ENCODE measurements at places on chromosomes 6 and 20.

GRCh38 chr20:39910536-39910935 is 778.5 kb downstream of the MAFB start:
- DNase-seq, result no peak

- DNase-seq, result no peak
Observed at GRCh38 chr6:167077241-167077932, 45.5 kb upstream of the CCR6 start.

DNA sequence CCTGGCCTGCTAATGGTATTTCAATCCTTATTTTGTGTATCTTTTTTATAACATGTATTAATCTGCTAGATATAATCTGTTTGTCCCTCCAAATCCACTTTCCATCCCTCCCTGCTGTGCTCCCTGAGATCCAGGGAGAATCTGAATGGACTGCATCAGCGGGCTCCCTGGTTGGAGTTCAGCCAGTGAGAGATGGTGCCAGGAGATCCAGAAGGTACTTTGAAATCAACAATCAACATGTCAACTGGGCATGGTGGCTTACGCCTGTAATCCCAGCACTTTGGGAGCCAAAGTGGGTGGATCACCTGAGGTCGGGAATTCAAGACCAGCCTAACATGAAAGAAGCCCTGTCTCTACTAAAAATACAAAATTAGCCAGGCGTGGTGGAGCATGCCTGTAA is 4.4 kb downstream of the ATF6B start:
- DNase-seq, result no peak

DNA sequence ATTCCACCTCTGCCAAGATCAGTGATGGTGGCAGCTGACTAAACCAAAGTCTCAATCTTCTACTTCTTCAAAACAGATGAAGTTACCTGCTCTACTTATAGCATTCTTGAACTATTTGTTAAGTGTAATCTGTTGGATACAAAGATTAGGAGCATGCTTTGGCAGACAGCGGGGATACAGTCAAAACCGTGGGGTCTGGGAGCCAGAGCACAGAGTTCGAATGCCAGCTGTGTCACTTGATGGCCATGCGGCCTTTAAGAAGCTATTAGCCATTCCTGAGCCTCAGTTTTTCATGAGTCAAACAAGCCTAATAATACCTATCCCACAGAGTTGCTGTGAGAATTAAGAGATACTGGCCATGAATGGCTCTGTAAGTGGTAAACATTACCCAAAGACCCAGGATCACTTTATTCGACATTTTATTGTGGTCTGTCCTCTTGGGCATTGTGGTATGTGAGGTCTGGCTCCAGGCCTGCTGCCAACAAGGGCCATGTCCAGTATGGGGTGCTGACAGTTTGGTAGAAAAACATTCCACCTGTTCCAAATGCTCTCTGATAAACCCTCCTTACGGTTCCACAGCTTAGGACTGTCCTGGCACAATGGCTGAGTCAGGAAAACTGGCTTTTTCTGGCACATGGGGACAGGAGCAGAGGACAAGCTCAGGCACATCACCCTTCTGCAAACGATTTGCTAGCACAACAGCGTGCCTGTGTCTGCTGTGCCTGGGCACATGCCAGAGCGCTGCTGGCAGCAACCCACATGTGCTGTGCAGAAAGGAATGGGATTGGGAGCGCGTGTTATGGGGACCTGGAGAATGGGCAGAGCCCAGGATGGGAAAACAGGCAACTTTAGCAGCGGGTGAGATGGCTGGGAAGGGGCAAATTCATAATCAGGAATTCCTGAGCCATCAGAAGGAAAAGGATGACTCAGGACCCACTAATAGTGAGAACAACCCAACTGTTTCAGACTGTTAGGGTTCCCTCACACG is 15.7 kb upstream of the FAM83C start:
- DNase-seq, result no peak

DNA sequence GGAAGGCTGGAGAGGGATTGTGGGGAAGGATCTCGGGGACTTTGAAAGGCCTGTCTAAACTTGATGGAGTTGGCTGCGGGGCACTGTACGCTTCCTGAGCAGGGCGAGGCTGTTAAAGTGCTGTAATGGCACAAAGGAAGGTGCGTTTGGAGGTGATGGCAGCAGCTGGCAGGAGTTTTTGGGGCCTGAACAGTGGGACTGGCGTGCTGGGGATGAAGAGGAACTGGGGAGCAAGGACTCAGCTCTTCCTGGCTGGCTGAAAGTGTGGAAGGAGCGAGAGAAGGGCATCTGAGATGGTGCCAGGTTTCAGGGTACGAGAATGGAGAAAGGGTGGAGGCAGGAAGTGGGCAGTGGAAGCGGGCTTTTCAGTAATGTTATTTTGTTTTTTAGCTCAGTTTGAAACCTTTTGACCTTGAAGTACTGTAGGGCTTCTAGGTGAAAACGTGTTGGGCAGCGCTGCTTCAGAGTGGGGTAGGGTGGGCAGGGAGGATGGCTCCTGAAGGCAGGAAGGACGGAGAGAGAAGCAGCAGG is 8.0 kb downstream of the TMEM181 start:
- DNase-seq, result no peak

- peak; percentile 87 for DNase-seq
Observed at GRCh38 chr20:36875702-36876472, at the start of gene TLDC2. TSS of gene TLDC2 (plus strand) at chr20:36876138. CDS start at chr20:36876175, 37 bp downstream.

DNA sequence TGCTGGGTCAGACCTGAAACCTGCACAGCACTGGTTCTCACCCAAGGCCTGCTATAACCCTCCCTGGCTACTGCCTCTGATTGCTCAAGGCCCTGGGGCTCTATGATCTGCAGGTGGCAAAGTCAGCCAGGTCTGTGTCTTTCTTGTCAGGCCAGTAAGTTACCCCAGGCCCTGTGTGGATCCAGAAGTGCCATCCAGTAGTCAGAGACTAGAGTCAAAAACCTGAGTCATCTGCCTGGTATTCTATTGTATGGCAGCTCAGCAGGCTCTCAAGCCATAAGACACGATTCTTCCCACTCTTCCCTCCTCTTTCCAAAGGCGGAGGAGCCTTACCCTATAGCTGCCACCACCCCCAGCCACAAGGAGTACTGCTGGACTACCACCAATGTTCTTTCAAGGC is 593.0 kb downstream of the FRK start:
- no peak for DNase-seq

GRCh38 chr6:12608874-12609273 is 107.7 kb upstream of the PHACTR1 start:
- no peak for DNase-seq

- DNase-seq, result no peak
Observed at GRCh38 chr6:19834858-19835257, 2.3 kb upstream of the ID4 start.

GRCh38 chr6:33837971-33838665 is 34.3 kb upstream of the MLN start:
- no peak for DNase-seq

GRCh38 chr20:48259456-48259855 is 474.2 kb upstream of the SULF2 start:
- DNase-seq, result no peak

DNA sequence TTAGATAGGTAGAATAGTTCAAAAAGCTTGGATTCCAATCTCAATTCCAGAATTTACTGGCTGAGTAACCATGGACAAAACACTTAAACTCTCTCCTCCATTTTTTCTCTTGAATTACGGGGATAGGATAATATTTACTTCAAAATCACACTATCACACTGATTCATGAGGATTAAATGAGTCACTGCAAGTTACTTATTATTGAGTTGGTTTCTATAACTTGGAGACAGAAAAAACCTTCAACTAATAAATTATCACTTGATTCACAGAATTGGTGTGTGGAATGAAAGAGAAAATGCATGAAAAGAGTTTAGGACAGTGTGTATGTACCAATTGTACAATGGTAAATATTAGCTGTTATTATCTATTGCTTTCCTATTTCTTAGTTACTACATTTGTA is 585.2 kb downstream of the PHF3 start:
- no peak for DNase-seq

DNA sequence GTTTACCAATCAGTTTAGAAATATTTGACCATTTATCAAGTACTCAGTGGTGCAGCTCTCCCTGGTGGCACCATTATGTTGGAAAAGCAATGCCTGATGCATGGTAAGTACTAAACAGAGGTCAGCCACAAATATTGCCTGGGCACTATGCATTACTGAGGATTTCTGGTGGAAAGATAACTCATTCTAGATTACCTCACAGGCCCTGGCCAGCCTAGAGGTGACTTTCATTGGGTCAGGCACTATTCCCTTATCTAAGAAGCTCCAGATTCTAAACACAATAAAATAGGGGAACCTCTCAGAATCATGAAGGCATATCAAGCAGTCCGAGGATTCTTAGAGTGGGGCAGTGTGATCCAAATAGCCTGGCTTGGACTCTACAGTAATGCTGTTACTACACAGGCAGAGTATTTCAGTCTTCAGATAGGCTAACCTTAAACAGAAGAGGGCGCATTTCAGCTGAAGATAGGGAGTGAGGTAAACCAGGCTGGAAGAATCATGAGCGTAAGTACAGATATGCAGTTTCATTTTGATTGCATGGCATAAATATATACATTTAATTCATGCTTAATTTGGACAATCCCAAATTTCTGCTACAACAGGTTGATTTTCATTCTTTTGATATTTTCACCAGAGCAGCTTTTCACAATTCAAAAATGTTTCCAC is 12.1 kb downstream of the LGSN start:
- no peak for DNase-seq

DNA sequence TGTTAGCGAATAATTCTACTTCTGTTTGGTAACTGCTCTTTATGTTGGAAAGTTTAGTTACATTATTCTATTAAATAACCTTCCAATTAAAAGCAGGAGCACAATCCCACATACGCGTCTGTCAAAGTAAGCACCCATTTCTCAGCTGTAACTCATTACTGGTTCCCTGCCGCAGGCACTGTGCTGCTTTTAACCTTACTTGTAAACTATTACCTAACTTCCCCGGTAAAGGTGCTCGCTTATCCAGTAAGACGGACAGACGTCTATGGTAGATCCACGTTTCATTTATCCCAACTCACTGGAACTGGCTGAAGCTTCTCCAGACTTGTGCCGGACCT is 529 bp upstream of the ENPP4 start:
- DNase-seq, result no peak

DNA sequence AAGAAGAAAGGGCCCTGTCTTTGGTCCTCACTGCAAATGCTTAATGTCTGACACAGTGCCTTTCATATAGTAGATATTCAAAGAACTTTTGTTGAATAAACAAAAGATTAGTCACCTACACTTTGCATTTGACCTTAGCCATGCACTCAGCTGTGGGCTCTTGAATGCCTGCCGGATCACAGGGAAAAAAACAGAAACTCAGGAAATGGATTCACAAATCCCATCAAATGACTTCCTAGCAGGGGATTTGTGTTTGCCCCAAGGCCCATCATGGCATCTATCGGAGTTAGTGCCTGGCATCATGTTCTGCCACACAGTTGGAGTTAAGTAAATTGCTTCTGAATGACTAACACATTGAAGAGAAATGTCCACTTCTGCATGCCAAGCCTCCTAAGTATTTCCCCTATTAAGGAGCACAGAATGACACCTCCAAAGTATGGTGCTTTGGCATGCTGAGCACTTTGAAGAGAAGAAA is 72.3 kb upstream of the DST start:
- no peak for DNase-seq

DNA sequence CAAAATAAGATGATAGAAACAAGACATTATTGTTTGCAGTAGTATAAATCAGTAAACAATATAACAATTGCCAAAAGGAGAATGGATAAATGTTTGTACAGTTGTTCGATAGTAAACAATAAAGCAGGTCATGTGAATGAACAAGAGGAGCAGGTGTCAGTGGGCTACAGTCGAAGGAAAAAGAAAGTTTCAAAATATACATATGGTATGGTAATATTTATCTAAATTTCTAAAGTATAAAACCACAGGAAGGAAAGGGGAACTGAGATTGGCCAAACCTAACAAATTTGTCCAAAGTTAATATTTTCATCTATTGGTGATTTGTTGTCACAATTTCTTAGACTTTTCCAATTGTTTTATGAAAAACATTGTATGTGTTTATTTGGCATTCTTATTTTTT is 110.9 kb downstream of the SH3BGRL2 start:
- DNase-seq, result no peak

GRCh38 chr6:23145781-23146180 is 576.4 kb downstream of the HDGFL1 start:
- no peak for DNase-seq

DNA sequence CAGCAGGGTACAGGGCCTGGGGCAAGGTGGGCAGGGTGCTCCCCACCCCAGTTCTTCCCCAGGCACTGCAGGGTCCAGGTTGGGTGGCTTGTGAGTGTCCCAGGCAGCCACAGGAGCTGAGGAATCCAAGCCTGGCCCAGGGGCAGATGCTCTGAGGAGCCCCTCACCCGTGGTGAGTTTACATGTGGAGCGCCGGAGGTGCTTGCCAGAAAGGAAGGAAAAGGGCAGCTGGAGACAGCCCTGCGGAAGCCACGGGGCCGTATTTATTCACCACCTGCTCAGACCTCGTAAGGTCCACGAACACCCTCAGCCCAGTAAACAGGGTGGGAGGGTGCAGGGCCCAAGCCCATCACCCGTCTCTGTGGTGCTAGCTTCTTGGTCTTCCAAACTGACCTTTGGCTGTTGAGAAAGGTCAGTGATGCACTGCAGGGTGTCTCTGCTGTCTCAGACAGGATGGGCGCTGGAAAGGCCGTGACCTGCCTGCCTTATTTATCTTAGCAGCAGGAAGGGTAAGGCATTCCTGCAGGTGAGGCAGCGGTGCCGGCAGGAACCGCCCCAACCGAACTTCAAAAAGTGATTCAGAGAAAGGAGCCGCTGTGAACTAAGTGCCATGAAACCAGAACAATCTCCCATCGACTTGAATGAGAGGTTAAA is 4.0 kb upstream of the FRMD1 start:
- DNase-seq, result no peak

- no peak for DNase-seq
Observed at GRCh38 chr6:40755749-40756452, 168.7 kb upstream of the LRFN2 start.

DNA sequence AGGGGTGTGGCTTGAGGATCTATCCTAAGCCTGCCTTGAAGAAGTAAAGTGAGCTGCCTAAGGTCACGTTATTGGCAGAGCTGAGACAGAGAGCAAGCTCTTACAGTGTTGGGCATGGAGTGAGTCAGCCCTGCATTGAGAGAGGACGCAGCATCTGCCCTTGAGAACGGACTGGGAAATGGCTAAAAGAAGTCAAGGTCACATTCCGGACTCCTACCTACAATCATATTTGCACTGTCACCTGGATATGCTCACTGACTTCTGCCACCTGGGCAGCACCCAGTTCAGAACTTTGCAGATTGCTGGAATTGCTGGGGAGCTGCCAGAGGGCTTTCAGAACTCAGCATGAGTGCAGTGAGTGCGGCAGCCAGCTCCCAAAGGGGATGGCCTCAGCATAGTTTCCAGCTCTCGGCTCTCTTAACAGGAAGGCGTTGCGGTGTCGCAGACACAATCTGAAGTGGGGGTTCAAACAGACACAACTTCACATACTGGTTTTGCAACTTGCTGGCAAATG is 199.3 kb upstream of the SGK1 start:
- DNase-seq, result peak; percentile 18

- no peak for DNase-seq
Observed at GRCh38 chr20:20083807-20084206, 31.5 kb downstream of the CFAP61 start.

DNA sequence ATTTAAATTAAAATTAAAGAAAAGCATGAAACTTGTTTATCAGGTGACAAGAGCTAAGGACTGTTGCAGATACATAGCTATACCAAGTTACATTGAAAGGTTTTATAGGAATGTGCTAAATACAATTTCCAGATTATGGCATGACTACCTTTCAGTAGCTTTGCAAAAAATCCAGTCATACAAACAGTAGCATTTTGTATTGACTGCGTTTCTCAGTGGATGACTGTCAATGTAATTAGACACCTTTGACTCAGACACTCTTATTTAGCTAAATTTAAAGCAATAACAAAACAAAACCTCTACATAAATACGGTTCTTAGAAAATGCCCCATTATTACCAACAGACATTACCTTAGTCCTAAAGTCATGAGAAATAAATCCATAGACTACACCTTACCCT is 275.8 kb upstream of the RUNX2 start:
- no peak for DNase-seq

Data from left colon (tissue), 2 donors.